ENCODE measurements at places on chromosomes 3 and 15. TPM values are rescaled to one million over a fixed set of nuclear protein-coding genes. Genes with fewer than 3 reads are reported as not detected.

Gene SERPINI2
- not detected for polyA plus RNA-seq

Gene DPPA2
- polyA plus RNA-seq = not detected

Gene STAG1
- polyA plus RNA-seq = 10.1 TPM

Gene SOX2
- 1.4 TPM for polyA plus RNA-seq

Gene STRIT1
- 10.3 TPM for polyA plus RNA-seq

Gene CCDC9B
- 6.4 TPM for polyA plus RNA-seq

Gene CCDC191
- polyA plus RNA-seq = 1.6 TPM

Gene ZXDC
- 35.9 TPM for polyA plus RNA-seq

GRCh38 chr3:89813500-89813899, 706.1 kb downstream of the EPHA3 start:
- no peaks in the 10 kb centered on the region for H3K4me1 ChIP-seq
- no peak overlapping the region for H3K27ac ChIP-seq
- H3K36me3 ChIP-seq = no peaks in the 10 kb centered on the region
- no peaks in the 10 kb centered on the region for H3K27me3 ChIP-seq
- DNase-seq = no peak
- no peak overlapping the region for H3K4me3 ChIP-seq

DNA sequence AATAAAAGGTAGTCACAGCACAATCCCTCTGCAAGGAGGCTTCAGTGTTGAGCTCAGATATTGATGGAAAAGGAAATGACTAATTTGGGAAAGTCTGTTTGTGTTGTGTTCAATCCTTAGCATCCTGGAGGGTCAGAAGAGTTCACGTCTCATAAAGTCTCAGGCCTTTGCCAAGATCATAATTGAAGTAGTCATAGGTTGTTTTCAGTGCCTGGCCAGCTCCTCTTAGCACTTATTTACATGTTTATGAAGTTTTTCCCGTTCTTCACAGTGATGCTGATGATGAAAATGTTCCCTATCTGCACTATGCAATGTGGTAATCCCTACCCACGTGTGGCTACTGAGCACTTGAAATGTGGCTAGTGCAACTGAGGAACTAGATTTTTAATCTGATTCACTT, 61.6 kb upstream of the TGFBR2 start:
- H3K27me3 ChIP-seq = no peaks in the 10 kb centered on the region
- no peak for DNase-seq
- H3K27ac ChIP-seq = no peak overlapping the region
- no peaks in the 10 kb centered on the region for H3K36me3 ChIP-seq
- no peak overlapping the region for H3K4me3 ChIP-seq

DNA sequence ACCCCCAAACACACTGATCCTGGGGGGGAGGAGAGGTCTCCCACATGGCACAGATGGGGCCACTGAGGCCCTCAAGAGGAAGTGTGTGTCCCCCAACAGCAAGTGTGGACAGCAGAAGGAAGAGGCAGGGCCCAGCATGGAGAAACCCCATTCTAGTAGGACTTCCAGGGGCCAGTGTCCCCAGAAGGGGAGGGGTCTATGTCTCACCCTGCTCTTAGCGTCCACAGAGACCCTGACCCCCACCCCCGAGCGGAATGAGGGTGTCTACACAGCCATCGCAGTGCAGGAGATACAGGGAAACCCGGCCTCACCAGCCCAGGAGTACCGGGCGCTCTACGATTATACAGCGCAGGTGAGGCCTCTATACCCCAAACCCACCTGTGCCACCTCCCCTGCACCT, 35.3 kb downstream of the TSPAN3 start:
- H3K4me1 ChIP-seq = no peaks in the 10 kb centered on the region
- no peaks in the 10 kb centered on the region for H3K36me3 ChIP-seq
- no peak overlapping the region for H3K27ac ChIP-seq
- no peak overlapping the region for H3K4me3 ChIP-seq
- H3K27me3 ChIP-seq = no peaks in the 10 kb centered on the region

DNA sequence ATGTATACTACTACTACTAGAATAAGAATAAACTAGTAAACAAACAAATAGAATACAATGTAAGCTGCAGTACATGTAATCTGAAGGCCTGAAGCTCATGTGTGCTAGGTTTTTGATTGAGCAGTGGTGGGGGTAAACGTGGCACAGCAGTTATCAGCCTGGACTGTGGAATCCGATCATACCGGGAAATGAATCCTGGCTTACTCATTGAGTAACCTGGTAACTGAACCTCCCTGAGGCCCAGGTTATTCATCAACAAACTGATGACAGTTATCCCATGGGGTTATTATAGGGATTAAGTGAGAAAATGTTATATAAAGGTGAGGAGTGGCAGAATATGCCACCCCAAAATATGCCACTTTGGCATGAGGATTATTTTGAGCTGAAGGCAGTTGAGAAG, 339.1 kb downstream of the FHIT start:
- H3K4me1 ChIP-seq = no peaks in the 10 kb centered on the region
- DNase-seq = no peak
- H3K27me3 ChIP-seq = no peaks in the 10 kb centered on the region
- no peak overlapping the region for H3K4me3 ChIP-seq

- no peak for DNase-seq
- no peaks in the 10 kb centered on the region for H3K36me3 ChIP-seq
- H3K4me3 ChIP-seq = no peak overlapping the region
- no peak overlapping the region for H3K27ac ChIP-seq
- H3K4me1 ChIP-seq = no peaks in the 10 kb centered on the region
Observed at GRCh38 chr3:138890555-138891187, 55.9 kb upstream of the PIK3CB start.

- no peaks in the 10 kb centered on the region for H3K4me1 ChIP-seq
- no peaks in the 10 kb centered on the region for H3K27me3 ChIP-seq
- H3K27ac ChIP-seq = no peak overlapping the region
- no peaks in the 10 kb centered on the region for H3K36me3 ChIP-seq
- DNase-seq = no peak
Observed at GRCh38 chr3:159609625-159610024, 379.0 kb upstream of the IL12A start.

DNA sequence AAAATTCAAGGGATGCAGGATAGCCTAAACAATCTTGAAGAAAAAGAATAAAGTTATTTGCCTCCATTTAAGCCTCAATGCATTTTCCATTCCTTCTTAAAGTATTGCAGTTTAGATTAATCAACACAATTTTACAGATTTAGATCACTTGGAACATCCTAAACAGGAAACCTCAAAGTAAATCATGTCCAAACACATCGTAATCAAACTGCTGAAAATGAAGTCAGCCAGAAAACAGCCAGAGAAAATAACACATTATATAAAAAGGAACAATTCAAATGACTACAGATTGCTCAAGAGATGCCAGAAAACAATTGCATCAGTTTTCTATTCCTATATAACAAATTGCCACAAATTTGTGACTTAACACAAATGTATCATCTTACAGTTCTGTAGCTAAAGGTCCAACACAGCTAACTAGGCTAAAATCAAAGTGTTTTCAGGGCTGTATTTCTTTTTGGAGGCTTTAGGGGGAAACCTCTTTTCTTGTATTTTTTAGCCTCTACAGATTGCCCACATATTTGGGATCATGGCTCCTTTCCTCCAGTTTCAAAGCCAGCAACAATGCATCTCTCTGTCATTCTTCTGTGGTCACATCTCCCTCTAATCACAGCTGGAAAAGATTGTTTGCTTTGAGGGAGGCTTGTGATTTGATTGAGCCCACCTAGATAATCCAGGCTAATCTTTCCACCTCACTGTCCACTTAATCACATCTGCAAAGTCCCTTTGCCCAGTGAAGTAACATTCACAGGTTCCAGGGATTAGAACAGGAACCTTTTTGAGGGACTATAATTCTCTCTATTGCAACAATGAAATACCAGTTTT, 543.3 kb upstream of the UBE2E2 start:
- H3K27me3 ChIP-seq = no peaks in the 10 kb centered on the region
- no peaks in the 10 kb centered on the region for H3K4me1 ChIP-seq
- no peak for DNase-seq
- no peaks in the 10 kb centered on the region for H3K36me3 ChIP-seq
- no peak overlapping the region for H3K27ac ChIP-seq
- H3K4me3 ChIP-seq = no peak overlapping the region

- no peak overlapping the region for H3K4me3 ChIP-seq
- no peak for DNase-seq
Observed at GRCh38 chr3:30970183-30970582, 75.7 kb upstream of the GADL1 start.

GRCh38 chr3:66261355-66261754, 40.6 kb downstream of the SLC25A26 start:
- no peak overlapping the region for H3K27ac ChIP-seq
- no peaks in the 10 kb centered on the region for H3K27me3 ChIP-seq
- peaks cover 24% of the 10 kb centered on the region for H3K36me3 ChIP-seq
- no peaks in the 10 kb centered on the region for H3K4me1 ChIP-seq
- no peak overlapping the region for H3K4me3 ChIP-seq
- DNase-seq = no peak
